Stimulated activated CD8-positive, alpha-beta memory T cell treated with anti-CD3 and anti-CD28 coated beads, Interleukin-12 subunit alpha, Interleukin-12 subunit beta, amount 100 ng/mL, for 1 hour (primary cell): ENCODE measurements at places on chromosomes 6 and 20.

- no peak for DNase-seq
Measured at GRCh38 chr6:27547157-27548075, 74.5 kb upstream of the ZNF184 start.

DNA sequence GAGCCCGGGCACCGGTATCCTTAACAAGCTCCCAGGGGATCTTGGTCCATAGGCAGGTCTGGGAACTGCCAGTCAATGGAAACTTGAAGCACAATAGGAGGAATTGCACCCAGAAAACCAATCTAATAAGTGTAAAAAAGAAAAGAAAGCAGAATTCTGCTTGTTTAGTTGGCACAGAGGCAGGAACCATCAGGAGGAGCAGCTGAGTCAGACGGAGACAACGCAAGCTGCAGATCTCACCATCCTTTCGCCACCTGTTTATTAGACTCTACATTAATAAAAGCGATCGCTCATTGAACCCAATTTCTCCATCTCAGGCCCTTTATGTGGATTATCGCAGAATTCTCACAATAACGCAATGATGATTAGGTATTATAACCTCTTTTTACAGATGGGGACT lies 9.8 kb downstream of the ZFP64 start:
- no peak for DNase-seq

- DNase-seq: no peak
Measured at GRCh38 chr6:71929047-71929446, 42.7 kb downstream of the RIMS1 start.

- DNase-seq: no peak
Measured at GRCh38 chr6:14550822-14551221, 433.2 kb downstream of the CD83 start.

DNA sequence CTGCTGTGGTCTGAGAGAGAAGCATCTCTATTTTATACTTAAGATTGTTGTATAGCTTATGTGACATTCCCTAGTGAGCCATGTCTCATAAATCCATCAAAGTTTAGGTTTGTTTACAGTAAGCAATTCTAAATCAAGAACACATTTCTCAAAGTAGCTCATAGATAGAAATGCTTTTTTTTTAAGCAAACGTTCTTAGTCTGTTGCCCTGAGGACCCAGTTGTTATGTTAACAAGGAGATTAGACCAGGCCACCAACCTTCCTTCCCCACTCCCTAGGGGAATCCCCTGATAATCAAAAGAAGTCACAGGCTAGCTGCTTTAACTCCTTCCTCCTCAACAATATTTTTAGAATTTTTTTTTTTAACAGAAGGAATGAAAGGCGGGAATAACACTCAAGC lies 169.0 kb downstream of the FUT9 start:
- DNase-seq: no peak

GRCh38 chr20:17896193-17896723 lies 72.3 kb downstream of the SNX5 start:
- no peak for DNase-seq

DNA sequence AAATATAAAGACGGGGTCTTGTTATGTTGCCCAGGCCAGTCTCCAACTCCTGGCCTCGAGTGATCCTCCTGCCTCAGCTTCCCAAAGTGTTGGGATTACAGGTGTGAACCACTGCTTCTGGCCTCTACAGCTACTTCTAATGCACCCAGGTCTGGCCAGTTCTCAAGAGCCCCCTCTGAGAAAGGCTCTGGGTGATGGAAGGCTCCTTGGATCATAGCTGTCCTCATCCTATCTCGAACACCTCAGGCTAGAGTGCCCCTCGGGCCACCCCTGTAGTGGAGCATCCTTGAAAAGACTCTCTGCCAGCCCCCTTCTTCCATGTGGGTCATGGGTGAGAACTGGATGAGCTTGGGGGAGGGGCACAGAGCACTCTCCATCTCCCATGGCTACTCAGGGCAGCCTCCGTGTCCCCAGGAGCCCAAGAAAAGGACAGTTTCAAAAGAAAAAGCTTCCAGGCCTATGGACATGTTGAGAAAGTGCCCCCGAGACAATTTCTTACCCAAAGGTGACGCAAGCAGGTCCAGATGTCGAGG lies 714 bp upstream of the MYLK2 start:
- DNase-seq: no peak

GRCh38 chr20:50248104-50248641 lies 57.5 kb downstream of the CEBPB start:
- no peak for DNase-seq

DNA sequence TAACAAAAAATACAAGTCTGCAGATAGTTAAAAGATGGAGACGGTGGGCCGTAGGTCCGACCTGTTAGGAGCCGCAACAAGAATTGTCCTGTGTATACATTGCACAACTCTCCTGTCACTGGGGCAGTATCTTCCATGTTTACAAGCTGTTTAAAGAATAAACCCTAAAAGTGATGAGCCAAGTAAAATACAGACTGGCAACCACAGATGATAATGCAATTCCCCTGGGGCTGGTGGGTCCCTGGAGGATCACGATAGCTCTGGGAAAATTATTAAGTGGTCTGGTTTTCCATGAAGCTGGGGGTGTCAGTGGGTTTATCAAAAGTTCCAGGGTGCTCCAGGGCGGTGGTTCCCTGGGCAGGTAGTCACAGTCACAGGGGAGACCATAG lies 8.1 kb upstream of the FAM50B start:
- DNase-seq: no peak

DNA sequence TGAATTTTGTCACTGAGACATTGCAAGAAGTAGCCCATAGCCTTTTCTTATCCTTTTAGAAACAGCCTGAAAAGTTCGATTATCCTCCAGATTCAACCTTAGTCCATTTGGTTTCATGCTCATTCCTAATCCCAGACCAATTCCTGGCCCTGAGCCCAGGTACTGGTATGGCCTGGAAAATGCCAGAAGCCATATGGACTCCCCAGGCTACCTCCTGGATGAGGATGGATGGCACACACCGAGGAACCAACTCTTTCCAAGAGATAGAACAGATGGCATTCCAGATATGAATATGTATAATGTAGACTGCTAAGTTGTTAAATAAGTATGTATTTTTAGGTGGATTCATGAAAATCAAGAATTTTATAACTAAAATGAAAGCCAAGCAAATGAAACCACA lies 51.6 kb upstream of the SNAP25 start:
- no peak for DNase-seq

- DNase-seq: no peak
Measured at GRCh38 chr6:69817358-69817757, 20.5 kb upstream of the LMBRD1 start.

DNA sequence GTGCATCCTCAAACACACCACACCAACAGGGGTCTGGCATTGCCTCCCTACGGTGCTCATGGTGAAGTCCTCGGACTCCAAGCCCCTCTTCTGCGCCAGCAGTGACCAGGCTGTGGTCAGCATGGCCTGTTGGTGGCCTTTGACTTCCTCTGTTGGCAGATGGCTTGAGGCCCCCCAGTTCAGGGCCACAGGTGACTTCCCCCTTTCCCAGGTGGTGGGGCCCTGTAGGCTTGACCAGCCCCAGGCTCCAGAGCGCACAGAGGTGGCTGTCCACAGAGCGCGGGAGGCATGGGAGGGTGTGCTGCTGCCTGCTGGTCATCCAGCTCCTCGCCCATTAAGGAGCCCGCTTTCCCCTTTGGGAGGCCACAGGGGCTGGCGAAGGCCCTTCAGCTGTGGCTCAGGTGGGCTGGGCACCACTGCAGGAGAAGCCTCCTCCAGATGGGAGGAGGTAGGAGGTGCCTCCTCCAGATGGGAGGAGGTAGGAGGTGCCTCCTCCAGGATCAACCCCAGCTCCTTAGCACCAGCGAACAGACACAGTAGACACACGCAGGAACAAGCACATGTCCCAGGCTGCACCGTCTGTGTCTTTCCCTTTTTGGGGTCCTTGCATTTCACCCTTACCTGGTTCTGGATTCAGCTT lies 52.1 kb upstream of the BHLHE23 start:
- no peak for DNase-seq

- no peak for DNase-seq
Measured at GRCh38 chr20:16930656-16931055, 182.5 kb downstream of the OTOR start.

GRCh38 chr20:32920066-32920465 lies 61.3 kb downstream of the EFCAB8 start:
- DNase-seq: no peak

DNA sequence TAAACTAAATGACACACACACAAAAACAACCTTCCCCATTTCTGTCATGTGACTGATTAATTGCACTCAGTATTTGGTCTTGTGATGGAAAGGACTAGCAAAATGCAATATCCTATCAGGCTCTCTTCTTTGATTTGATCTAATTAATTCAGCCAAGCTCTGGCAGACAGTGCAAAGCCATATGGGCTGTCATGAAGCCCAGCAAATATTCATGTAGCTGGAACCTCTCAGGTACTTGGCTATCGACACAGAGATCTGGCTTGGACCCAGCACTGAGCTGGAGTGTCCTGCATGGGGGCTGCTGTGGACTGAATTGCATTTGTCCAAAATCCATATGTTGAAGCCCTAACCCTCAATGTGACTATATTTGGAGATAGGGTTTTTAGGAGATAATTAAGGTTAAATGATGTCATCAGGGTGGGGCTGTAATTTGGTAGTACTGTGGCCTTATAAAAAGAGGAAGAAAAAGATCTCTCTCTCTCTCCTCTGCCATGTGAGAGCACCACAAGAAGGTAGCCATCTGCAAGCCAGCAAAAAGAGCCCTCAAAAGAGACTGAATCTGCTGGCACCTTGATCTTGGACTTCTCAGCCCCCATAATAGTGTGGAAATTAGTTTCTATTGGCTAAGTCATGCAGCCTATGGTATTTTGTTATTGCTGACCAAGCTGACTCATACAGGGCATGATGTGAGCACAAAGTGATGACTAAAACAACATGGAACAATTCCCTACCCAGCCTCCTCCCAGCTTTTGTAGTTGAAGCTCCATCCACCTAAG lies 77.1 kb downstream of the STMND1 start:
- DNase-seq: no peak

- no peak for DNase-seq
Measured at GRCh38 chr6:13411484-13411883, 75.9 kb downstream of the GFOD1 start.

DNA sequence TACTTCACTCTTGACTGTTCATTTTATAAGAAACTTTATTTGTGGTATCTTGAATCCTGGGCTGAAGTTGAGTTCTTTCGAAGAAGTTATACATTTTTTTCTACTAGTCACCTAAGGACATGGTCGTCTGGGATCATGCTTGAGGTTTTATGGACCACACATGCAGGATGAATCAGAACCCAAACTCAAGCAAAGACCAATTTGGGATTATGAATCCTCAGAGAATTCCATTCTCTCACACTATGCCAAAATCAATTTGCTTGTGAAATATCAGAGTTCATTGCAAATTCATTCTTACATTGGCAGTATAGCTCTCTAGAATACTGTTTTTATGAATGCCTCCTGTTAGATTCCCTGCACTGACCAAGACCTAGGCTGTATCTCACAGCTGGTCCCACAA lies 114.3 kb upstream of the HDAC2 start:
- no peak for DNase-seq

- DNase-seq: no peak
Measured at GRCh38 chr20:6765469-6766058, 1.9 kb upstream of the BMP2 start.

- DNase-seq: no peak
Measured at GRCh38 chr6:9461188-9461587, 953.7 kb downstream of the TFAP2A start.

DNA sequence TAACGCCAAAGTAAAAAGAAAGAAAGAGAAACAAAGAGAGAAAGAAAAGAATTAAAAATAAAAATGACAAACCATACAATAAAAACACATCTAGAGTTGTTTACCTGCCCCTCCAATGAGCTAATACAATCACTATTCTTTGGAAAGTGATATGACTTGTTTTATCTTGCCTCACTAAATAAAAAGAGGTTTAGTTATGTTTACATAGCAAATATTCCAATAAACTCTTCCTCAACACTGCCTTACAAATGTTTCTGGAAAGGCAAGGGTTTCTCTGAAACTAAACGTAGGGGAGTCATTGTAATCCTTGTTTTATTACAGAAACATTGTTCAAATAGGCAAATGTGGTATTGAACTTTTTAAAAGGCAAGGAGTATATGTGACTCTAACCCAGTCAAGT lies 396.2 kb downstream of the EPM2A start:
- DNase-seq: no peak

DNA sequence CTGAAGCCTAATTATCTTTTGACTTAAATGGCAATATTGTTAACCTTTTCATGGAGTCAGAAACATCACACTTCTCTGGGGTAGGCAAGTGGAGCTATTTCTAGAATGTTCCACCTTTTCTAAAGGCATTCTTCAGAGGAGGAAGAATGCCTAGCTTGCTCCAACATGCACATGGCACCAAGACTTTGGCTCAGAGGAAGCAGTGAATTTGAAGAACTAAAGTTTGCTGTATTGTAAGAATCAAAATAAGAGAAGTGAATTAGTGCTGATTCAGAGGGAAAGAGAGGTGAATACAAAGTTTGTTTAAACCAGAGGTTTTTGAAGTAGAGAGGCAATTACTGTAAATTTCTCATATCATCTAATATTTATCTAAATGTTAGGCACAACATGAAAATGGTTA lies 92.2 kb downstream of the SOBP start:
- no peak for DNase-seq

DNA sequence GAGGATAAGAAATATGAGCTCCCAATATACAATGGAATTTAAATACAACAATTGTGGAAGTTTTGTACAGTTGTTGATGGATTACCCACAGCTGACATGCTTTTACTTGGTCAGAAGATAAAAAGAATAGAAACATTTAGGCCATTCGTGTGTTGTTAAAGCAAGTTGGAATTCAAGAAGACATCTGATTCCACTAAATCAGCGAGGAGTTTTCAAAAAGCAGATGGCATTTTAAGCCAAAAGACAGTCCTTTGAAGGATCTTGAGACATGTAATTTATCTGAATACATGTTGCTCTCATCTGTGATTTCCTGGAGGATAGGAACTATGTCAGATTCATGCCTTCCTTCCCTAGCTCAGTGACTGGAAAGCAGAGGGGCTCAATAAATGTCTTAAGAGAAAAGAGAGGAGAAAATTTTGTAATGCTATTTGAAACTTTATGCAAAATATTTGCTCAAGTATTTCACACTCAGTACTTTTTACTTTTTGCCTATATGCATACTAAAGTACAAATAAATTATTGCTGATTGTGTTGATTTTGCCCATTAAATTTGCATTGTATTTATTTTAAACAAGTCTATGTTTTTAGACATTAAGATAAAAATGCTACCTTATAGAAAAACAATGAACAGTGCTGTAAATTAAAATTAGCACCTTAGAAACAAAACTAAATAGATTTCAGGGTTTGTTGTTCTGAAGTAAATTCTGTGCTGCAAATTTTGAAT lies 733.8 kb upstream of the FLRT3 start:
- no peak for DNase-seq

GRCh38 chr6:652865-653264 lies 4.0 kb downstream of the HUS1B start:
- DNase-seq: no peak
